Transverse colon (tissue), 4 donors: ENCODE measurements at places on chromosomes 13 and 19. TPM values are rescaled to one million over a fixed set of nuclear protein-coding genes. Genes with fewer than 3 reads are reported as not detected.
A peak's percentile ranks its signal among the peaks of the same experiment; 100 is the strongest.

- no peaks in the 10 kb centered on the region for H3K36me3 ChIP-seq
- no peak overlapping the region for H3K4me3 ChIP-seq
Measured at GRCh38 chr13:99656092-99656745, 154.9 kb downstream of the TM9SF2 start.

- H3K36me3 ChIP-seq = no peaks in the 10 kb centered on the region
- no peak overlapping the region for H3K27ac ChIP-seq
- H3K27me3 ChIP-seq = peaks cover 5% of the 10 kb centered on the region
- no peaks in the 10 kb centered on the region for H3K4me1 ChIP-seq
- DNase-seq = no peak
Measured at GRCh38 chr13:78129823-78130222, 211.2 kb upstream of the EDNRB start.

DNA sequence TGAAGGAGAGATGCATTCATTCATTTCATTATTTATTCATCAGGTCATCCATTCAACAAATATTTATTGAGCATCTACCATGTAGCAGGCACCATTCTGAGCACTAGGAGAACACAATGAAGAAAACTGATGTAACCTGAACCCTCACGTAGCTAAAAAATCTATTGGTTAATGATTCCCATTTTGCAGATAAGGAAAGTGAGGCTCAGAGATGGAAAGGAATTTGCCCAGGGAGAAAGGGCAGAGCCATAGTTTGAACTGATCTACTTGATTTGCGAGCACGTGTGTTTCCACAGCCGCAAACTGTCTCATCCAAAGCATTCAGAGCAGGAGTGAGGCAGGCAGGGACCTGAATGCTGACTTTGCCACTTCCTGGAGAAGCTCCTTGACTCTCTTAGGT, 2.7 kb downstream of the KLK8 start:
- DNase-seq = no peak
- H3K27me3 ChIP-seq = peaks cover 46% of the 10 kb centered on the region
- H3K4me1 ChIP-seq = no peaks in the 10 kb centered on the region

DNA sequence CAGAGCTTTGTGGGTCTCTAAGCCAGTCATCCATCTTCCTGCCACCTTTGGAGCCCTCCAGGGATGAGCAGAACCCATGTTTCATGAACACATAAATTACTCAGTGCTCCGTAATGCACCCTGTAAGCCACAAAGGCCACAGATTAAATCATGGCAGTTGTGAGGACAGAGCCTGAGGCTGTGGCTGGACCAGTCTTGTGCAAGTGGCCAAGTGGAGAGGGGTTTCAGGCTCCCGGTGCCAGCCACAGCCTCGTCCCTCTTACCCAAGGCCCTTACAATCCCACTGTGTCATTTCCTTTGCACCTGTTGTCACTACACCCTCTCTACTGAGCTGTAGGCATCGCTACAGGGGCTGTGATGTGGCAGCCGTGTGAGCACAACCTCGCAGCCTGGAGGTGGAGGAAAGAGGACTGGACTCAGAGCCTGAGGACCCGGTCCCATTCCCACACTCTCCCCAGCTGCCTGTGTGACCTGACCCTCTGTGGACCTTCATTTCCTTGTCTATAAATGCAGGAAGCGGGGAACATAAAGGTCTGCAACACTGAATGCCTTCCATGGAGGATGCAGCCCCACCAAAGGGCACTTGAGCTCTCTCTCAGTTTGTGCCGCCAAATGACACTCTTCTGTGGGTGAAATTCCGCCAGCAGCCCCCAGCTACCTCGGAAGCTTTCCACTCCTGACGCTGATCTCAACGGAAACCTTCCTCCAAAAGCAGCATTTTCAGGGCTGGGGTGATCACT, 792.0 kb downstream of the UQCRFS1 start:
- no peaks in the 10 kb centered on the region for H3K27me3 ChIP-seq
- no peak for DNase-seq
- H3K4me1 ChIP-seq = peaks cover 2% of the 10 kb centered on the region
- no peak overlapping the region for H3K27ac ChIP-seq

- no peak overlapping the region for H3K27ac ChIP-seq
- H3K4me1 ChIP-seq = peaks cover 17% of the 10 kb centered on the region
- DNase-seq = no peak
- H3K27me3 ChIP-seq = no peaks in the 10 kb centered on the region
- no peak overlapping the region for H3K4me3 ChIP-seq
Measured at GRCh38 chr19:34261334-34262109, 7.2 kb downstream of the GARRE1 start.

DNA sequence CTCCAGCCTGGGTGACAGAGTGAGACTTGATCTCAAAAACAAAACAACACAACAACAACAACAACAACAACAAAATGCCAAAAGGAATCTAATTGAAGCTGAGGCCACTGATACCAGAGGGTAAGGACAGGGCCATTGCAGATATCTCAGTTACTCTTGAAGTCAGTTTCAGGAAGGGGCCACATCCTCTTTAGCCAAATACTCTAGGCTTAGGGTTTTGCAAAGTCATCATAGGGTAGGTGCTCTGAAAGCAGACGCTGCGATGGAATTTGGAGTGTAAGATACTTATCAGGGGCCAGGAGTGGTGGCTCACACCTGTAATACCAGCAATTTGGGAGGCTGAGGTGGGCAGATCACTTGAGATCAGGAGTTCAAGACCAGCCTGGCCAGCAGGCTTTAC, 46.6 kb upstream of the UBAC2 start:
- H3K27ac ChIP-seq = no peak overlapping the region
- H3K36me3 ChIP-seq = no peaks in the 10 kb centered on the region
- no peaks in the 10 kb centered on the region for H3K4me1 ChIP-seq

GRCh38 chr13:61994174-61994573, 578.5 kb upstream of the PCDH20 start:
- H3K4me1 ChIP-seq = no peaks in the 10 kb centered on the region
- no peak overlapping the region for H3K4me3 ChIP-seq
- no peak overlapping the region for H3K27ac ChIP-seq

DNA sequence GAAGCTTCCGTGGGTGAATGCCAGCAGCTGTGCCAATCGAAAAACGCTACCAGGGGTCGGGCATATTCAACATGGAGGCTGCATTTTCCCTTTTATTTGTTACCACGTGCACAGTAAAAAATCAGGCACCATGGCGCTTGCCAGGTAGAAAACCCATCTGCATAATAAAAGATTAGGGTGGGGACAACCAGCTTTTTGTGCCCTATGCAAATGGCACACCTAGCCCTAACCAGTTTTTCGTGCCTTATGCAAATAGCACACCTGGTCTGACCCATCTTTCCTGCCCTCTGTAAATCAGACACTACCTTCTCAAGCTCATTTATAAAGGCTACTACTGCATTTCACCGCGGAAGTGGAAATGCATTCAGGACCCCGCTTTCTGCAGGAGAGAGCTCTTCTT, 62.1 kb upstream of the FREM2 start:
- H3K4me3 ChIP-seq = no peak overlapping the region
- DNase-seq = no peak
- H3K36me3 ChIP-seq = no peaks in the 10 kb centered on the region
- no peaks in the 10 kb centered on the region for H3K27me3 ChIP-seq

DNA sequence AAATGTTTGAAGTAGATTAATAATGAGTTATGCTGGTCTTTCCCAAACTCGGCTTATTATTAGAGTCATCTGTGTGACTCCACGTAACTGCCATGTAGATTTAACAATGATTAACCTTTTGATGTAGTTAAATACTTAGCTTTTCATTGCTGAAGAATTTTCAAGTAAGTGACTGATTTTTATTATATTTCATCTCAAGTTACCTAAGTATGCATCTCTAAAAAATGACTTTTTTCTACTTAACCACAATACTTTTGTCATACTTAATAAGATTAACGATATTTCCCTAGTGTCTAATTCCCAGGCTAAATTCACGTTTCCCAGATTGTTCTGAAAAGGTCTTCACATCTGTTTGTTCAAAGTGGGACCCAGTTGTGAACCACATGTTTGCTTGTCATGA, 17.8 kb downstream of the BIVM start:
- H3K4me1 ChIP-seq = no peaks in the 10 kb centered on the region
- H3K27me3 ChIP-seq = no peaks in the 10 kb centered on the region

GRCh38 chr13:79406597-79406908, 498 bp upstream of the RBM26 start:
- peaks cover 24% of the 10 kb centered on the region for H3K4me1 ChIP-seq
- H3K27ac ChIP-seq = peak overlapping the region; percentile 97
- H3K4me3 ChIP-seq = peak overlapping the region; percentile 97
- no peaks in the 10 kb centered on the region for H3K27me3 ChIP-seq
- no peak for DNase-seq

DNA sequence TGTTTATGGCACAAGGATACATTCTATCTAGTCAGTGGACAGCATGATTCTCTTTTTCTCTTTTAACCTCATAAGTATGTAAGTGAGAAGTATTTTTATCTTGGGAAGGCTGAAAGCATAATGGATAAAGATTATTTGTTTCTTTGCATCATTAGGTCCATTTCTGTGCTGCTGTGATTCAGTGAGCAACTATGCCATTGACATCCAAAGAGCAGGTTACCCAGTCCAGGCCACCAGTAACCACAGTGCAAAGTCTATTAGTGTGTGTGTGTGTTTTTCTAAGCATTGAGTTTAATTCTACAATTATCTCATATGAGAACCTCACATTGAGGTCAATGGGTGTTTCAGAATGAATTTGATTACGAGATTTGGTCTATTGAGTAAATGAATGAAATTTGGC, 158.8 kb upstream of the DACH1 start:
- H3K27ac ChIP-seq = no peak overlapping the region
- no peaks in the 10 kb centered on the region for H3K27me3 ChIP-seq
- no peak for DNase-seq

DNA sequence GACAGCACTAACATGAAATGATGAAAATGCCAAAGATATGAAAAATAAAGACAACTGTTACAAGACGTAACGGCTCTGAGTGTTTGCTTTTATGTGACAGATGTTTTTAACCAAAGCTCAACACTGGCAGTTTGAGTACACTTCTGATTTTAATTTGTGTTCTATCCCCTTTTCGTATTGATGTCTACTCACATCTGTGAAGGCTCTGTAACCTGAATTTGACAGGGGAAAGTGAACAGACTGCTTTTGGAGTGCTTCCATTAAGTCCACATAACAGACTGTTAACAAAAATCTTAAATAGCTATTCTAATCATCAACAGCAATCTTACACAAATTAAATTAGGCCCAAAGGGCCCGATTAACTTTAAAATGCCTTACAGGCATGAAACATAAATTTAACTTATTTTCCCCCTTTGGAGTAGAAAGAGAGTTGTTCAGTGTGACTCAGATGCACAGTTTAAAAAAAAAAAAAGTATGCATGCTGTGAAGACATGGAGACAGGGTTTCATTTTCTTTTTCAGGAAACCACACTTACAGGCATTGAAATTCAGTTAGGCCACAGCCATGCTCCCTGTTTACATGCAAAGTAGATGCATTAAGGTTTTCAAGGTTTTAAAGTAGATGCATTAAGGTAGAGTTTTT, 16.3 kb upstream of the RNASEH2B start:
- H3K27ac ChIP-seq = peak overlapping the region; percentile 49
- H3K27me3 ChIP-seq = no peaks in the 10 kb centered on the region
- H3K4me3 ChIP-seq = no peak overlapping the region
- DNase-seq = no peak

DNA sequence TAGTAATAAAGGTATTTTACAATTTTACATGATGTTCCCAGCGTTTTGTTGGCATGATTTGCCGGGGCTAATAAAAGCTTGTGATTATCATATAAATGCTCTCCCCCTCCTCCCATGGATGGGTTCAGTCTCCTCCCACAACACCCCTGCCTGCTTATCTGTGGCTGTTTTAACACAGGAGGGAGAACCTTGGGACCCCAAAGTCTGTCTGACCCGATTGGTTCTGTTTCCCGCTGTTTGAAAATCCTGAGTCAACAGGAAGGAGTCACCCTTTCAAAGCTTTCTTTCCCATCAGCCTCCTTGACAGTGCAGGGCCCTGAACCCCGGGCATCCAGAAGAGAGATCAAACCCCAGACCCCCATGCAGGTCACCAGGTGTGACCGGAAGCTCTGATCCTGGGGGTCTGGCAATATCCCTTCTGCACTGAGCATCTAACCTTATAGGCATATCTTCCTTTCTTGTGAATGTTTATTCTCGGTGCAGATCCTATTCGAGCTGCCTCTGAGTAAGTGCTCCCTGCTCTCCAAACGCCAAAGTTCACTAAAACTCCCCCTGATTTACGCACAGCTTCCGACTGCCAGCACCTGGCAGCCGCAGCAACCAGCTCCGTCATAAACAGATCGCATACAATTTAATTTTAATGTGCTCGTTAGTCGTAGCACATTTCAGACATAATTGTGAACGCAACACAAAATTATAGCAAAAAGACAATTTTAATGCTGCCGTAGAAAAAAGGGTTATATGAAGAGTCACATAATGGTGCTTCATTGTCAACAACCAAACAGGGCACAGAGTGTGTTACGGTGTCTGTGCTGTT, 74.8 kb downstream of the TSHZ3 start:
- no peak for DNase-seq
- H3K27ac ChIP-seq = no peak overlapping the region

- no peak for DNase-seq
- no peak overlapping the region for H3K4me3 ChIP-seq
- H3K27ac ChIP-seq = no peak overlapping the region
- H3K4me1 ChIP-seq = peaks cover 9% of the 10 kb centered on the region
- H3K27me3 ChIP-seq = no peaks in the 10 kb centered on the region
Measured at GRCh38 chr13:45447050-45447661, 17.6 kb upstream of the COG3 start.

DNA sequence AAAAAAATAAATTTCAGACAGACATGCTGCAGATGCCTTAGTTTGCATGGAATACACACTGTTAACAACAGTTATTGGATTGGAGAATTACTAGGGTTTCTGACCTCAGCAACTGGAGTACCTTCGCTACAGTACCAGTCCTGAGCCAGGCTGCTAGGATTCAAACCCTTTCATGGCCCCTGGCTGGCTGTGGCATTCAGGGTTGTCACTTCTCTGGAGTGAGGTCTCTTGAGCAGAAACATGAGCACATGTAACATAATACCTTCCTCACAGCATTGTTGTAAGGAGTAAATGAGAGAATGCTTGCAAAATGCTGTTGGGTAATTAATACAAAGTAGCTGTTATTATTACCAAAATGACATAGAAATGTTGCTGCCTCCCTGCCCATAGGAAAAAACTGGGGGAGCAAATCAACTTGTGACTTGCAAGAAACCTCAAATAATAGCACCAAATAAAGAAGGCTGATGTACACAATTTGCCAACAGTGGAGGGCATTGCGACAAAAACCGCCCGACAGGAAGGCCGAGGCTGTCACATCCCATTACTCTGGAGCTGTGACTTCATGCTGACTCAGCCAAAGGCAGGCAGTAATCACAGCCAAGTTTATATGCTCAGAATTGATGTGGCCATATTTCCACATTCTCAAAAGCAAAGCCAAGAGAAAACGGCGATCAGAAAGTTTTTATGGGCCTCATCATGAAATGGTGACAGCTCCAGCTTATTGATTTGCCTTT, 100.4 kb downstream of the RFC3 start:
- no peak for DNase-seq
- no peak overlapping the region for H3K27ac ChIP-seq
- H3K4me3 ChIP-seq = no peak overlapping the region
- no peaks in the 10 kb centered on the region for H3K36me3 ChIP-seq
- H3K27me3 ChIP-seq = no peaks in the 10 kb centered on the region
- no peaks in the 10 kb centered on the region for H3K4me1 ChIP-seq

GRCh38 chr19:5078182-5078581, 109.3 kb downstream of the KDM4B start:
- H3K36me3 ChIP-seq = peaks cover 20% of the 10 kb centered on the region
- no peaks in the 10 kb centered on the region for H3K4me1 ChIP-seq
- no peak overlapping the region for H3K27ac ChIP-seq
- no peak overlapping the region for H3K4me3 ChIP-seq
- no peak for DNase-seq
- no peaks in the 10 kb centered on the region for H3K27me3 ChIP-seq

PTGIR gene
- total RNA-seq = not detected

ZNF561 gene
- 6.4 TPM for total RNA-seq

RASGRP4 gene
- total RNA-seq = 19.8 TPM

CARS2 gene
- 69.7 TPM for total RNA-seq

NKPD1 gene
- 1.5 TPM for total RNA-seq

IRGC gene
- total RNA-seq = not detected

GPR108 gene
- 73.3 TPM for total RNA-seq
